ENCODE measurements at places on chromosomes 3 and 15.

DNA sequence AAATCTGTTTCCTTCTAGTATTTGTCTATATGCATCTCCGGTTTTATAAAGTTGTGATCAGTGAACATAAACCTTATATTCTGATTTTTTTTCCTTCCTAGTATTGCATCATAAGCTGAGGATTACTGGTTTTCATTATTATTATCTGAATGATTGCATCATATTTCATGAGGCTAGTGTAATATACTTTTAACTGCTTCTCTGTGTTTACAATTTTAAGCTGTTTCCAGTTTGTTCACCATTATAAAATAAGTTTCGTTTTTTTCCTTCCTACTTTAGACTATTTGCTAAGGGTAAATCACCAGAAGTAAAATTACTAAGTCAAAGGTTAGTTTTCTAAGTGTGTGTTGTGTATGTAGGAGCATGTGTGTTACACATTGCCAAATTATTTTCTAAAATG lies 20.2 kb downstream of the SEMA6D start:
- no peak for DNase-seq

DNA sequence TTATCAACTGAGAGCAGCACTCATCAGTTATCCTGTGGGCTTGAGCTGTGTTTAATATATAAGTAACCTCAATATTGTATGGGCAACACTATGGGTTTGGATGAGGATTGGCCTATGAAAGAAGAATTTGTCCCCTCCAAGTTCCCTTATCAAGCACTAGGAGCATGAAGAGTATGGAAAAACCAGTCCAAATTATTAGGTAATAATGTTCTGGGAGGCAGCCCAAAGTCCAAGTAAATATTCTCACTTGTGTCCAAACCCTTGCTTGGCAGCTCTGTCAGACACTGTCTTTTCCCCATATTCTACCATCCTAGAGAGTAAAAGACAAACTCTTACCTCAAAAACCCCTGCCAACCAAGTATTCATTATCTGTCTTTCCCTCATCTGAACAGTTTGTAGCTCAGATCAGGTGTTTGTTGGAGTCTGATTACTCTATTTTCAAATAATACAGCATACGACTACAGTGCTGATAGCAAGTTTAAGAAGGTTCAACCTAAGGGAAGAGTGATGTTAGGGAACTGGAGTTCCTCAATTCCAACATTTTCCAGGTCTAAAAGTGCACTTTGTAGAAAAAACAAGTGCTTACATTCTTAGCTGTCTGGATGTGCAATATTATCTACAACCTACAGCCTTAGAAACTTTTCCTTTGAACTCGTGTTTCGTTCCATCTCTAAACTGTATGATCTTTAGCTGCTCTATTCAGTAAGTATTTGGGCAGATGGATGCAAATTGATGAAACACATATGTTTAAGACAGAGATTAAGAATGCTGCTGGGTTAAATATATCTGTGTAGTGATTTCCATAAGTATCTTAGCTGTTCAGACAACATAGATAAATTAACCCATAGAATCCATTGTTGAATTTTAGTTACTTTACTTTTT lies 89.7 kb upstream of the PHLDB2 start:
- no peak for DNase-seq

DNA sequence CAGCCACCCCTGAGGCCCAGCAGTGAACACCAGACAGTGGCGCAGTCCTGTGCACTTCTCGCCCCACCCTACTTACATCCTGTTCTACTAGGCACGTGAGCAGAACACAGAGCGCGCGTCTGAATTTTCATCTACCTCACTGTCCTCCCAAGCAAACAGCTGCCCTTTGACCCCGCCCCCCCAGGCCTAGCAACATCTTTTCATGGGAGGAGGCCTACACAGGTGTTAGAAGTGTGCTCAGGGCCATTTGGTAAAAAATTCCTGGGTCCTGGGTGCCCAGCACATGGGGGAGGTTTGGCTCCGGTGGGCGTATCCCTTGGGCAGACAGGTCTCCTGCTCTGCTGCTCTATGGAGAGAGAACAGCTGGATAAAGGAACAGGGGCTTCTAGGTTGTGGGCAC lies 95.0 kb downstream of the MYLK start:
- DNase-seq = peak; percentile 90

DNA sequence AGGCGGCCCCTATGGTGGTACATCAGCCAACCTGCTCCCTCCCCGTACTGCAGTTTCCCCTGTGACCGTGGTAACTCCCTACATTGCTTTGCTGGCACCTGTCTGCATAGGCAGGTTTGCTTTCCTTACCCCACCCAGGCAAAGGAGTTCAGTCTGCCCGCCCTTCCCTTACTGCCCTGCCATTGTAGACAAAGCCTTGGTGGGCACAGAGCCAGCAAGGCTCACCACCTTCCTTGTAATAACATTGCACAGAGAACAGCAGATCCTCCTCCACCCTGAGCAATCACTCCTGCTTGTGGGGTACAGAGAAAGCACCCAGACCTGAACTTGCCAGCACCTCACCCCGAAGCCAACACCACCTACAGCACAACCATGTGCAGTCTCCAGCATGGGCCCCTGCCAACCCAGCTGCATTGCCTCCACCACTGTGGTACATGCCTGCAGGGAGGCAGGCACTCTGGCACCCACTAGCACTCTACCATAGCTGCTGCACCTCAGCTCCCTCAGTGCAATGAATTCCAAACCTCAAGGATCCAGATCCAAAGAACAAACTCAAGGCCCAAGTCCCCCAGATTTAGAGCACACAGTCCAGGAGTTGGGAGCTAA lies 192.7 kb upstream of the KCNMB2 start:
- DNase-seq = no peak

DNA sequence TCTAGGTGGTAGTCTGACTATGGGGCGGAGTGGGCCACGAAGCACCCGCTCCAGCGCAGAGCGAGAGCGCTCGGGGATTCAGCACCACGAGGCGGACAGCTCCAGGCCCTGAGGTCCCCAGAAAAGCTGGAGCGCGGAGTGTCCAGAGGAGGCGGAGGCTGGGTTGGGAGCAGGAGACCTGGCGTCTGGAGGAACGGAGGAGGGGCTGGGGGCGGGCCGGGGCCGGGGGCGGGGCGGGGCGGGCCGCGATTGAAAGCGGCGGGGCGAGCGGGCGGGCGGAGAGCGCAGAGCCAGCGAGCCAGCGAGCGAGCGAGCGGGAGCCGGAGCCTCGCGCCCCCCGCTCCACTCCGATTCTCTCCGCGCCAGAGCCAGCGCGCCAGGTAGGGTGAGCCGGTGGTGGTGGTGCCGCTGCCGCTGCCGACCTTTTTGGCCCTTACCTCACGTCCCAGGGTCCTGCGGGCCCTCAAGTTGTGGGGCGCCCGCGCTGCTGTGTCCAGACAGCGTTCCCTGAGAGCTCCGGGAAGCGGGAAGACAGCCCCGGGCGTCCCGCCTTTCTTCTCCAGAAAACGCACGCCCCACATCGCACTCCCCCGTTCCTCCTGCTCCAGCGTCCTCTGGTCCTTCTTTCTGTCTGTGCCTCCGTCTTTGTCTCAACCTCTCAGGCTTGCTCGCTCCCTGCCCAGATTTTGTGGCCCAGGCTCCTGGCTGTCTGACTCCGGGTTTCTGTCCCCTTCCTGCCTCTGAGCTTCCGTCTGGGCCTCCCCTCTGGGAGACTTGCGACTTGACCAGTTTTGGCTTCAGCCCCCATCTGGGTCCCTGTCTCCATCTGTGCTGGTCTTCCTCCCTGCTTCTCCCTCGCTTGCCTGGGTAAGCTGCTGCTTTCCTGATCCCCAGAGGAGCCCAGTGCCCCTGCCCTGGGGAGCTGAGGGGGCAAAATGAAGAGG lies at the start of gene GRM2:
Gene GRM2 (plus strand): TSS at position 281 of the 944 bp plus-strand sequence. CDS start 1,916 bp downstream, outside the sequence.
- peak; percentile 97 for DNase-seq

GRCh38 chr3:50592568-50592967 lies 19.0 kb downstream of the CISH start:
- no peak for DNase-seq

DNA sequence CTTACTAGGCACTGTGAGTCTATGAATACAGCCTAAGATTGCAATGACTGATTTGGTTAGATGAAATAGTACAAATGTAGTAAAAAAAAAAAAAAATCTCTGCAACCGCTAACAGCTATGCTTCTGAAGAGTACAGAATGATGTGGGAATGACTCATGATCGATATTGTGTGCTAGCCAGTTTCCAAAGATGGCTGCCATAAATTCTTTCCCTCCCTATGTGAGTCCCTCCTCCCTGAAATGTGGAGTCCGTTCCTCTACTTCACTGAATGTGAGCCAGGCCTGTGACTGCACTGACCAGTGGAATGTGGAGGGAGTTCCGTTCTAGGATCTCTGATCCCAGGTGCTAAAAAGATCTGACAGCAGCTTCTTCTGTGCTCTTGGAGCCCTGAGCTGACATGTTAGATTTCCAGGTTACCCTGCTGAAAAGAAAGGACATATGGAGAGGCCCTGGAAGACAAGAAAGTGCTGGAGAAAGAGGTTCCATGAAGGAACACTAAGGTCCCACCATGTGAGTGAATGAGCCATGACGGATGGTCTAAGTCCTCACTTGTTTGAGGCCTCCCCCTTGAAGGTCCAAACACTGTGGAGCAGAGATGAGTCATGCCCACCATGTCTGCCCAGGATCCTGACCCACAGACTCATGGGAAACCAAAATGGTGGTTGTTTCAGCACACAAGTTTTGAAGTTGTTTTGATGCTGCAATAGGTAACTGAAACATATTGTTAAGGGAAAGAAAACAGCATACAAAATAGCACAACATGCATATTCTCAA lies 46.3 kb downstream of the DGKG start:
- no peak for DNase-seq

- DNase-seq = peak; percentile 44
These were observed 87.9 kb downstream of the CHST2 start for GRCh38 chr3:143207338-143207961.

- DNase-seq = no peak
These were observed 26.1 kb downstream of the PCCB start for GRCh38 chr3:136276049-136276755.

DNA sequence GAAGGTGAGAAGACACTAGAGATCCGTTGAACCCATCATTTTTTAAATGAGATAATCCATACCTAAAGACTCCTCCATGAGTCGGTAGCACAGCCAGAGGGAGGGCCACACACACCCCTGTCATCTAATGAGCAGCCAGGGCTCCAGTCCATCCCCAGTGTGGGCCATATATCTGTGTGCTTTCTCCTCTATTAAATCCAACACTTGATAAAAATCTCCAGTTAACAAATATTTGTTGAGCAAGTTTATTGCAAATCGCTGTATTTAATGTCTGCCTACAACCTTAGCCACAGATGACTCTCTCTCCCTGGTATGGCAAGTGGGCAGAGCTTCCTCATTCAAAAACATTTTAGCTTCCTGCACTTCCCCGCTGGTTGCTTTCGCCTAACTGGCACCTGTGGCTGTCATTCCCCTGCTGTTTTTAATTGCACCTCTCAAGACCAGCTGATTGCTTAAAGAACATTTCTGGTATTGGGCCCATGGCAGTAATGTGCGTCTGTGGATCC lies 82.8 kb downstream of the SMAD3 start:
- peak; percentile 54 for DNase-seq

DNA sequence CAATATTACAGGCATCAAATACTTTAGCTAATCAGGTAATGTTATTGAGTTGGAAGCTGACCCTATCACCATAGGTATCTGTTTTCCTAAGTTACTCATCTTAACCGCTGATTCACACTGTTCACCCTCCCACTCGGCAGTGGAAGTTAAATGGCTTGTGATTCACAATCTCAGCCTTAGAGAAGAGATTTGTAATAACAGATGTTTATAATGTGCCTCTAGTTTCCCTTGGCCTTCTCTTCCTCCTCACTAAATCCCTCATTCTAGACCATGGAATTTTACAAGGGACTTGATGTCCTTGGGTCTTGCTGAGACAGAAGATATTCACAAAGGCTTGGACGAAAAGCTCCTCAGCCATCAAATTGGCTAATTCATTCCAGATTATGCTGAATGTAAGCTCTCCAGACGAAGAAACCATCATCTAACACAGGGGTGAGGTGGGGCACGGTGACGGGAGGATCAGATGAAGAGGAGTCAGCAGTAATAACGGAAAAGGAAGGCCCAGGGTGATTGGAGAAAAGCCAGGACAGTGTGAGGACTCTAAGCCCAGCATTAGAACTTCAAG lies 931.7 kb downstream of the MCTP2 start:
- DNase-seq = no peak

- DNase-seq = no peak
These were observed 130.9 kb upstream of the IQSEC1 start for GRCh38 chr3:13204177-13204581.

GRCh38 chr3:12328132-12328836 lies 39.4 kb downstream of the PPARG start:
- no peak for DNase-seq

GRCh38 chr15:76904461-76905012 lies 603 bp downstream of the SCAPER start:
- peak; percentile 75 for DNase-seq

DNA sequence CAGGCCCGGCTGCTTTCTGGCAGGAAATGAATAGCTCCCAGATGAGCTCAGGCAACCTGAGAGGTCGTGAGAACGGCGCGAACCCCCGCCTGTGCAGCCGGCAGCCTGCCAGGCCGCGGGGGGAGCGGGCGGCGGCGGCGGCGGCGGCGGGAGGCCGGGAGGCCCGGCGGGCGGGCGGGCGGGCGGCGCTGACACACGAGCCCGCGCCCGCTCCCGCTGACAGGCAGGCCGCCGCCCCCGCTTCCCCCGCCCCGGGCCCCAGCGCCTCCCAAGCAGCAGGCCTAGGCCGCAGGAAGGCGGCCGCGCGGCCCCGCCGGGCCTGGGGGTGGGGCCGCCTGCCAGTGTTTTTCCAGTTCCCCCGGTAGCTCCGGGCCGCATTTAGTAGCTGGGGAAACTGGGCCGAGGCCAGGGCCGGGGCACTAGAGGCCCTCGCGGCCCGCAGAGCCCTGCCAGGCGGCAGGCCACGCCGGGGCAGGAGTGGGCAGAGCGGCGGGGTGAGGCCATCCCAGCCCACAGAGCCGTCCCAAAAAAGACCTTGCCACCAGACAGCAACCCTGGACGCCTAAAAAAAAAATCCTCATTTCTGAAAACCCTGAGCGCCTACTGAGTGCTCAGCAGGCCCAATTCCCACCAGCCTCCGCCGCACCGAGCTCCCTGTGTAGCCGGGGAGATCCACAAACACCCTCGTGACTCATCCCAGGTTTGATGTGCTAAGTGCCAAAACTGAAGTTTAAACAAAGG lies 5.6 kb downstream of the HES1 start:
- DNase-seq = peak; percentile 97

DNA sequence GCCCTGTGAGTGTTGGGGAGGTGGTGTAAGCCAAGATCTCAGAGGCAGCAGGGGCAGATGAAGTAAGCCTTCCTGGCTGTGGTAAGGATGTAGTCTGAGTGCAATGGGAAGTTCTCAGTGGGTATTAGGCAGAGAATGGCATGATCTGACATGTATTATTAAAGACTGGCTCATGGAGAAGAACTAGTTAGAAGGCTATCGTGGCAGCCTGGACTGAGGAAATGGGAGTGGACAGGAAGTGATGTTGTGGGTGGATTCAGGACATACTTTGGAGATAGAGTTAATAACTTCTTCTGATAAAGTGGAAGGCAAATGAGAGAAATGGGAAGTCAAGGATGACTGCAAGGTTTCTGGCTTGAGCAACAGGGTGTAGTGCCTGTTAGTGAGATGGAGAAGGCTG lies 250.9 kb upstream of the CFAP20DC start:
- no peak for DNase-seq
